ENCODE measurements at places on chromosomes 11 and 22.

DNA sequence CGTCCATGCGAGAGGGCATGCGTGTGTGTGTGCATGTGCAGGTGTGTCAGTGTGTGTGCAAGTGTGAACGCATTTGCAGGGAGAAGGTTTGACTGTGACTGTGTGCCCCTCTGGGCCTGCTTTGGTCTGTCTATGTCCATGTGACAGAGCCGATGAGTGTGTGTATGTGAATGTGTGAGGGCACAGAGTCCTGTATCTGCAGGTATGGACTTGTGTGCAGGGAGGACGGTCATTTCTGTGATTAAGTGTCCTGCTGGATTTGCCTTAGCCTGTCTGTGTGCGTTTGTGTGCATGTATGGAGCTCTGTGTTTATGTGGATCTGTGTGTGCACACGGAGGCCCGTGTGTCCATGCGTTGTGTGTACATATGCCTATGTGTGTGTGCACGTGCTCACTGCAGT lies 5.4 kb downstream of the EMID1 start:
- no peak for DNase-seq

DNA sequence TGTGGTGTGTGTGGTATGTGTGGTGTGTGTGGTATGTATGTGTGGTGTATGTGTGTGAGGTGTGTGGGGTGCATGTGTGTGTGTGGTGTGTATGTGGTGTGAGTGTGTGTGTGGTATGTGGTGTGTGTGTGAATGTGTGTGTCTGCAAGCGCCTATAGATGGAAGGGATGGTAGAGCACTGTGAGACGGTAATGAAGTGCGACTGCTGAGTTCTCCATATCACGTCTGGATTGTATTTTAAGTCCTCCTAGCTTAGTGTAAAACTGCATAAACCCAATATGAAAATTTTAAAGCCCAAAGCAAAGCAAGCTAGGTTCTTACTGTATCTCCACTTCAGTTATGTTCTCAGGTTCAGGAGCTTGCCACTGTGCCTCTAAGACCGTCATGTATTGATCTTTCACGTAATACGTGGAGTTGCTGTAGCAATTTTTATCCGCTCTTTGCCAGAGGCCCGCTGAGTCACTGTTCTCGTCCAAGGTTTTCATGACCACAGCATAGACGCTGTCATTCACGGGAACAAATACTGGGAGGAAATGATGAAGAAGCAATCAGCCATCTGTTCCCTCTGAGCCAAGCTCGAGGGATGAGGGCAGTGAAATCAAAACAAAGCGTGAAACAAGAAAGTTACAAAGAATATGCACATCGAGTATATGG lies 5.5 kb downstream of the PLET1 start:
- DNase-seq = no peak

DNA sequence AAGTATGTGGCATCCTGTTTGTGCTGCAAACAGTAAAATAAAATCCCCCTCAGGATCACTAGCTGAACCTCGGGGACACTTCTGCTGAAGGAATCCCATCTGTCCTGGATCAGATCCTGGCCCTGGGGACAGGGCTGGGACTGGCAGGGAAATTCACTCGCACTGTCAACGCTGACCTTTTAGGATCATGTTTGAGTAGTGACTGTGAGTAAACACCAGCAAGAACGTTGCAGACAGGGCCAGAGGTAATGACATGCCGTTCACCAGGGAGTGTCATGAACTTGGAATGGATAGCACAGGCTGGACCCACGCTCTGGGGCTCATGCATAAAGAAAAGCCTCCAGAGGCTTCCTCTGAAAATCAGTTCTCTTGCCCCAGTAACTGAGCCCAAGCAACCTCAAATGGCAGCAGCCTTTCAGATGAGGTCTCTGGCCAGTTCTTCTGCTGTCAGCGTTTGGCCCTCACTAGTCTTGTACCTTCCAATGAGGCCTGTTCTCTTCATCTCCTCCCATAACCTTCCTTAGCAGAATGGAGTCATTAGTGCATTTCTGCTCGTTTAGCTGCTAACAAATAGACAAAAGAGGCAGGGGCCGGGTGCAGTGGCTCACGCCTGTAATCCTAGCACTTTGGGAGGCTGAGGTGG lies 51.0 kb upstream of the BARX2 start:
- no peak for DNase-seq

GRCh38 chr11:67406969-67407687 lies 3.2 kb downstream of the TBC1D10C start:
- no peak for DNase-seq

DNA sequence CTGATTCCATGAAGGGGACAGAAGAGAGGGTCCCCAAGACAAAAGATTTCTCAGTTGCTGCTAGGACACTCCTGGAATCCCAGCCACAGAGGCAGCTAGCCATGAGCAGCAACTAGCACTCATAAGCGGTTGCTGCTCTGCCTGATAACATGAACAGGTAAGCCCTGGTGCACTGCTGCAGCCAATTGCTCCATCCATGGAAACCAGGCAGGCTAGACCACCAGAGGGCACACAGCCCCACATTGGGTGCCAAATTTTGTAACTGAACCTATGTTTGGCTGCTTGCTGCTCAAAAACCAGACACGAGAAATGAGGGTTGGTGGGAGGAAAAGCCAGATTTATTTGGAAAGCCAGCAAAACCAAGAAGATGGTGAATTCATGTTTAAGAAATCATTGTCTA lies 21.9 kb upstream of the QSER1 start:
- DNase-seq = peak; percentile 27

DNA sequence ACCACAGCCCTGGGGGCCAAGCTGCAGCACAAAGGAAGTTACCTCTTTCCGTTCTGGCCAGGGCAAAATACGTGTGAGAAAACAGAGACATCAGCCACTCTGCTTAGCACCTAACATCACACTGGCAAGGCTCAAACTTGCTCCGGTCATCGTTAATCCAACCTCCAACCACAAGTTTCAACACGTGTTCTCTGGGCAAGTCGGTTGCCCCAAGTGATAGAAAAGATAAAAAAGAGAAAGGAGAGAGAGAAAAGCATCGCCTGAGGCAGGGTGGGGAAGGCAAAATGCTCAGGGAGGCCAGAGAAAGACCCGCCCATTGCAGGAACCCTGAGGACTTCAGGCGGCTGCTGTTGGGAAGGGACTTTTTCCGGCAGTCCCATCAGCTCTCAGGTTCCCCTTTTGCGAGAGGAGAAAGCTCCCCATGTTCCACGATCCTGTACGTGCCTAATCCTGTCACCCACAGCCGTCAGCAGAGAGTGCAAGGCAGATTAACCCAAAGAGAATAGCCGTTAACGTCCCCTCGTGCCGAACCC lies 18.5 kb upstream of the B4GALNT4 start:
- DNase-seq = no peak

DNA sequence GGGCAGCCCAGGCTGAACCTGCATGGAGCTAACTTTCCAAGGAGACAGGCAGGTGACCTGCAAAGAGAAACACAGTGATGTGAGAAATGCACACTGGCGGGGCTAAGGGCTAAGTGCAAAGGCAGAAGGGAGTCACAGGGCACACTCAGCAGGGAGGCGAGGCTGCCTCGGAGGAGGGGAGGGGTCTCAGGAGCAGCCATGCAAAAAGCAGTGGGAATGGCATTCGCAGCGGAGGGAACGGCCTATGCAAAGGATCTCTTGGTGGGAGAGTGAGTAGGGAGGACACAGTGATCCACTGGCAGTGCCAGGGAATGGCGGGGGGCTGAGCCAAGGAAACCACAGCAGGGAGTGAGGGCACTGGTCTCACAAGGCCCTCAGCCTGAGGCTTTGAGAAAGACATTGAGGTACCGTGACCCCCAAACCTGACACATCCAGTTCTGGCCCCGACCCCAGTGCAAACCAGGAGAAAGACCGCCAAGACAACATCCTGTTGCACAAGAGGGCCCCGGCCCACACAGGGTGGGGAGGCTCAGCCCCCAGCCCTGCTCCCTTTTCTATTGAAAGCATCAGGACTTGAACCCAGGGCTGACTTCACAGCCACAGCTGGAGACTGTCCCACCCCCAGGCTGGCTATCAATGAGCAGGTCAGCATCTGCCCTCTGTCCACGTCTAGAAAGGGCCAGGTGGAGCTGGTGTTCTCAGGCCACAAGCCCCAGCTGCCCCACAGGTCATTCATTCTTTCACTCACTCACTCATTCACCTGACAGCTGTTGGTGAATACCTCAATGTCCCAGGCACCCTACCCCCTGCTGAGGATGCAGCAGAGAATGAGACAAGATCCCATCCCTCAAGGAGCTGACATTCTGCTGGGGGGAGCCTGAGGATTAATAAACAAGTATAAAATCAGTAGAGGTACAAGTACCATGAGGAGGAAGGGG lies 50.7 kb downstream of the IGLL1 start:
- no peak for DNase-seq

DNA sequence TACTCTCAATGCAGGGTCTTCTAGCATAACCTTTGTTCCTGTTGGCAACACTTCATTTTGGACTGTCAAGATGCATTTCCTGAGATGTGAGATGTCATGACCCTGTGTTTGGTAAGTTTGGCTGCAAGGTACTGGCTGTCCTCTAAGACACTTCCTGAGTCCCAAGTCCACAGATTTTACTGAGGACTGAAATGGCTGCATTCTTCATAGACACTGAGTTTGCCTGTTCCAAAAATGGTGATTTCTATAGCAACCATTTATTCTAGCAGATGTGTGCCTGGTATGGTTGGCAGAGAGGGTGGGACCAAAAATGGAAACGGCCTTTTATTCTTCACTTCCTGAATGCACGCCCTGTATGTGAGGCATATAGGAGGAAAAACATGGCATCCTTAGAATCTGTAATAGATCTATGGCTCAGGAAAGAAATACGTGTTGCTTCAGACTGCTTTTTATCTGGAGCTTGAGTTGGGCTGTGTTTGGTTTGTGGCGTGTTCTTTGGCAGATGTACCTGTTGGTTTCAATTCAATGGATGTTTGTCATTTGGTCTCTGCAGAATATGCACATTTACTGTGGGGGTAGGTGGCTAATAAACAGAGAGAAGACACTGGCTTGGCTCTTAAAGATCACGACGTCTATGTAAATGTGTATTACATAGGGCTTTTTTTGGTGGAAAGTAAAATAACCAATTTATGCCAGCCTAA lies 62.4 kb downstream of the ZBTB16 start:
- DNase-seq = no peak

DNA sequence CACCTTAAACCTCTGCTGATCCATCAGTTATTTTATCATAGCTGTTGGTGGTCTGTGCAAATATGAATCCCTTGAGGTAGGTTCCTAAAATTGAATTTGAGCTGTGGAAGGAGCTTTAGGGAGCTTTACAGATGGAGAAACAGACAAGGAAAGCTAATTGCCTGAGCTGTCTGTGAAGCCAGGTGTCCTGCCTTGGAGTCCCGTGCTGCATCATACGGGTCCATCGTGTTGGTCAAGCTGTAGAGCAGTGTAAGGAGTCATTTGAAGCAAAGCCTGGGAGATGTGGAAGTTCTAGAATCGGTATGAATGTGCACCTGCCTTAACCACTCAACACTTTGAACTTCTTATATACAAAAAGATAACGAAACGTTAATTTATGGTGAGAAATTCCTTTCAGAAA lies 1.0 kb downstream of the POLA2 start:
- no peak for DNase-seq

DNA sequence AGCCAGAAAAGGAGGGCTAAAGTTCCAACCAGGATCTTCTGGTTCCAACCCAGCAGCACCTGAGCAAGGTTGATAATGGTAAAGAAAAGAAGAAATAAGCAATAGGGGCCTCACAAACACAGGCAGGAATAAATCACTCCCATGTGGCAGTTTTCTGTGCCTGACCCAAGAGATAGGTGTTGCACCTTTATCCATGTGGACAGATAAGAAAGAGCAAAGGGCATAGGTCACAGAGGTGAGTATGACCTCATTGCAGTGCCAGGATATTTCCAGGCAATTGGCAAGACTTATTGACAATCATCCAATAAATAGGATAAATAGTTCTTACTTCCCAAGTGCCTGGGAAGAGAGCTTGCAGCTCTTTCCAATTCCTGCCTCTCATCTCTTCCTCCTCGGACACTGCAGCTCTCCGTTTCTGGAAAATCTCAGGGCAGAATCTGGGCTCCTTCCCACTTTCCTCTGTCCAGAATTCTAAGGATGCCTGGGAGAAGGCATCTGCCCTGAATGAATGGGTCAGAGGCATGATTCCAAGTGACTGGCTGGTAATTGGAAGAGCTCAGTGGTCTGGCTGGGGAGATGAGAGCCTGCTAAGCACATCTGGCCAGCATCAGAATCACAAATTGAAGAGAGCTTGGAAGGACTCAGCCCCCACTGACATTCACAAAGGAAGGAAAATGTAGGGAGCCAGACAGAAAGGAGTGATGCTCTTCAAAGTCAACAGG lies 14.5 kb upstream of the LRRC55 start:
- no peak for DNase-seq

DNA sequence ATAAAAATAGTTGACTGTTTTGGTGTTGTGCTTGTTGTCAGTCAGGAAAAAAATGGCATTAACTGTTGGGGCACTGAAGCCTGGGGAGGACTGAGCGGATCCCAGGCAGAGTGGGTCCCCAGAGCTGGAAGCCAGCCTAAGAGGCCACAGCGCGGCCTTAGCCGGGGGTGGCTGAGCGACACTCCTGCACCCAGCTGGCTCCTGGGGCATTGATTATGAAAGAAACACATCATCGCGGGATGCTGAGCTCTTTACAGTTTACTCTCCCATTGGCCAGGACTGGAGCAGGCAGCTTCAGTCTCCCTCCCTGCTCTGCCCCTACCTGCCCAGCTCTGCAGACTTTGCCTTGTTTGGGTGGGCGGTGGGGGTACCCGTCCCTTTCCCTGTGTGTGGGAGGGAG lies 121.5 kb downstream of the ST3GAL4 start:
- DNase-seq = no peak

DNA sequence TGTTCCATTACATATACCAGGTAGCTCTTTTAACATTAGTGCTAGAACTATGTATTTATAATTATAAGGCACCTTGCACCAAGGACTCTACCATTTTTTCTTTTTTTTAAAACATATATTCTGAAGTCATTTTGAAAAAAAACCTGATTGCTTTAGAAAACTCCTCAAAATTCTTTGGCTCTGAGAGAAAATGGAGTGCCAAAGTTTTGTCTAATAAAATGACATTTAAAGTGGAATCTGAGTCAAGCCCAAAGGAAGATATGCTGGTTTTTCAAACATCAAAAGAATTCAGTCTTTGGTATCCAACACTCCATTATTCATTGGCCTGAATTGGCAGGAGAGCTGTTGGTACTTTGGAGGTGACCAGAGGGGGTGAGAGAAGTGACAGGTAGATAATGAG lies 116.5 kb downstream of the ME3 start:
- no peak for DNase-seq

- DNase-seq = no peak
Measured at GRCh38 chr11:119030029-119030328, 698 bp downstream of the SLC37A4 start.

- no peak for DNase-seq
Measured at GRCh38 chr11:85737738-85738137, 51.7 kb upstream of the CCDC89 start.

DNA sequence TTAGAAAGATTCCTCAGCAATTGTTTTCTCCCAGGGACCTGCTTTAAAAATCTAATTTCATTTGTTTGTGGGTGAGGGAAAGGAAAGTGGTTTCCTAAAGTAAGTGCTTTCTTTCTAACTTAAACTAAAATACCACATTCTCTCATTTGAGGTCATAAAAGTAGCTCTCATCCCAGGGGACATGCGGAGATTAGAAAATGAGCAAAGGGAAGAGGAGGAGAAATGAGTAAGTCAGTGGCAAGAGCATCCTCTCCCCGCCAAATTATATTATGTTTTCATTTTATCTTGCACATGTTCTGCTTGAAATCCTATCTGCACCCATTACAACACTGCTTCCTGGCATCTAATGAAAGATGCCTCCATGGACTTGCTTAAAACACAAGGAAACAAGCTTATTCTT lies 191.4 kb downstream of the ARHGAP42 start:
- no peak for DNase-seq
